ENCODE measurements at places on chromosomes 11 and 22. TPM values are rescaled to one million over a fixed set of nuclear protein-coding genes. Genes with fewer than 3 reads are reported as not detected.

The ARFGAP3 gene
- 37.3 TPM for polyA plus RNA-seq

The THRSP gene
- 0.51 TPM for polyA plus RNA-seq

The CFAP300 gene
- 1.5 TPM for polyA plus RNA-seq

The SPTBN2 gene
- polyA plus RNA-seq = 15.9 TPM

The SIPA1 gene
- 34.0 TPM for polyA plus RNA-seq

The ST14 gene
- 0.40 TPM for polyA plus RNA-seq

The OR51E2 gene
- 0.83 TPM for polyA plus RNA-seq

The PTPMT1 gene
- 27.1 TPM for polyA plus RNA-seq

The CRYBB2 gene
- not detected for polyA plus RNA-seq

The OR2AT4 gene
- 0.11 TPM for polyA plus RNA-seq

The TCF20 gene
- 8.9 TPM for polyA plus RNA-seq

The PIH1D2 gene
- 1.1 TPM for polyA plus RNA-seq

The KRTAP5-11 gene
- polyA plus RNA-seq = not detected

The SLC35E4 gene
- 3.5 TPM for polyA plus RNA-seq
